ENCODE measurements at places on chromosomes 7 and 10.

- no peak for DNase-seq
Measured at GRCh38 chr10:30070001-30070685, 10.8 kb upstream of the JCAD start.

- no peak for DNase-seq
Measured at GRCh38 chr7:66313886-66314568, 108.9 kb downstream of the TPST1 start.

GRCh38 chr7:68288144-68288593 is 1291.5 kb downstream of the TYW1 start:
- DNase-seq: no peak

- no peak for DNase-seq
Measured at GRCh38 chr10:125084191-125084613, 76.2 kb downstream of the CTBP2 start.

DNA sequence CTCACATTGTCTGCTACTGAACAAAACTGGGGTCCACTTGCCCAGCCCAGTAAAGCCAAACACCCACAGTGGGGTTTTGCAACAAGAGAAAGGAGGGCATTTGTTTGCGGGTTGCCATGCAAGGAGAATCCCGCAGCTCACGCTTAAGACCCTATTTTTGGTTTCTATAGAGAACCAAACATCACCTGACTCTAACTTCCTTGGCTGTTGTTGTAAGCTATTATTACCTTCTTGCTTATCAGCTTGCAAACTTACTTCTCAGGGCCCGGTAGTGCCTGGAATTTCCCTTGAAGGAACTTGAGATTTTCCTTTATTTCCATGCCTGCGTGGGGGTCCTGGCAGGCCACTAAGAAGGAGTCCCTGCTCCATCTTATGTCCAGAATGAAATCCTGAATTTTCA is 20.7 kb downstream of the IFIT3 start:
- DNase-seq: no peak

DNA sequence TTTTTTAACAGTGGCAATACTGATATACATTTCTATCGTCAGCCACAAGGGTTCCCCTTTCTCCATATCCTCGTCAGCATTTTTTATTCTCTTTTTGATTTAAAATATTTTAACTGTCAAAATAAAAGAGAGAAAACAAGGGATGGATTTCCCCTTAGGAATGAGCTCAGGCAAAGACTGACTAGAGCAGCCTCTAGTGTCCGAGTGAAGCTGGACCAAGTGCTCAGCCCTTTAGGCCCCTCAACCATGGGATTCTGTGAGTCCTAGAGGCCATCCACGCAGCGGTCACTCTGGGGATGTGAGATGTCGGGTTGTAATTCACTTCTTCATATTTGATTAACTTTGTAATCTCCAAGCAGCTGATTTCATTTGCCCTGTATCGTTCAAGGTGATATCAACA is 137.4 kb upstream of the RNF32 start:
- no peak for DNase-seq

GRCh38 chr10:25698638-25699037 is 235.4 kb upstream of the MYO3A start:
- DNase-seq: no peak

- DNase-seq: no peak
Measured at GRCh38 chr10:123645016-123645415, 21.1 kb upstream of the GPR26 start.

DNA sequence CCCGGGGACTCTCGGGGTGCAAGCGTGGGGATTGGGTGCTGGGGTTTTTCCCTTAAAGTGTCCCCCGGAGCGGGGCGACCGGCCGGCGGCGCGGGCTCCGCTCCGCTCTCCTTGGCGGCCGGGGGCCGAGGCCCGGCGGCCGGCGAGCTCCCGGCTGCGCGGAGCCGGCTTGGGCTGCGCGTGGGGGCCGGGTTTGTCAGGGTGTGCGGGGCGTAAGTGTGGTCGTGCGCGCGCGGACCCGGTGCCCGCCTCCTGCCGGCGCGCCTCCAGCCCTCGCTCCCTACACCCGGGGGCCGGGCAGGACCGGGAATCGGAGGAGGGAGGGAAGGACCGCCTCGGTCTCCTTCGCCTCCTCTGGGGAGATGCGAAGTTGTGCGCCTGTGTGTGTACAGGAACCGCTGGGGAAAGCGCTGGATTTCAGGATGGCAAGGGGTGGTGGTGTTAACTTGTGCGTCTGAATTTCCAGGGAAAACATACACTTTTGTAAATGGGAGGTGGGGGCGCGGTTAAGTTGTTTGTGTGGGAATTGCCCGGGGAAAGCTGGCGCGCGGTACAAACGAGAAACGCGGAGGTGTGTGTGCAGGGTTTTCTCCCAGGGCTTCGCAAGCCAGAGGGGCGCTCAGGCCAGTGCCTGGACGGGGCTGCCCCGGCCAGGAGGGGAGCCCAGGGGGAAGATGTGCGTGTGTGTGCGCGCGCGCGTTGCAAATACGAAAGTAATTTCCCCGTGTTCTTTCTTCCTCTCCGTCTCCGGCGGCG is 737 bp downstream of the ZMIZ1 start:
- no peak for DNase-seq

DNA sequence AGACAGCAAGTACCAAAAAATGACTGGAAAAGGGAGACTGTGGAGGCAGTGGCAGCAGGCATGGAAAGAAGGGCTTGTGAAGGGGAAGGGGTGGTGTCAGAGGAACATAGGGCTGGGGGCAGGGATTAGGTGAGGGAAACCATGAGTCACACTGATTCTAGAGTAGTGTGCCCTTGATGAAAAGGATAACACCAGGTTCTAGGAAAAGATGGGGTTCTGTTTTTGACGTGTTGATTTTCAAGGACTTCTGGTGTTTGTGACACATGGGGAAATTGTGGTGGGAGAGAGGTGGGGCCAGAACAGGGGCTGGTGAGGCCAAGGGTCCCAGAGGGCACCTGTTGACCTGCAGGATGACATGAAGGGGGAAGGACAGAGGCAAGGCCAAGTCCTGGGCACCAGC is 57.1 kb downstream of the FIGNL1 start:
- DNase-seq: no peak

GRCh38 chr10:117222976-117223692 is 17.8 kb upstream of the SLC18A2 start:
- no peak for DNase-seq

- DNase-seq: no peak
Measured at GRCh38 chr7:87627634-87627994, 584 bp upstream of the RUNDC3B start.

DNA sequence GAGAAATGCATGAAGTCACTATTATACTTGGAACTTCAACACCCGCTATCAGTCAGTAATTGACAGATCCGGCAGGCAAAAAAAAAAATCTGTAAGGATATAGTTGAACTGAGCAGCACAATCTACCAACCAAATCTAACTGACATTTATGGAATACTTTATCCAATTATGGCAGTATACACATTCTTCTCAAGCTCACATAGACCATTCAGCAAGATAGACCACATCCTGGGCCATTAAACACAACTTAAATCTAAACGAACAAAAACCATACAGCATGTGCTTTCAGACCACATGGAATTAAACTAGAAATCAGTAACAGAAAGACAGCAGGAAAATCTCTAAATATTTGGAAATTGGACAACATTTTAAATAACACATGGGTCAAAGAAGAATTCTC is 112.7 kb downstream of the MPP7 start:
- no peak for DNase-seq

- DNase-seq: no peak
Measured at GRCh38 chr10:49617121-49618020, 3.5 kb downstream of the CHAT start.

DNA sequence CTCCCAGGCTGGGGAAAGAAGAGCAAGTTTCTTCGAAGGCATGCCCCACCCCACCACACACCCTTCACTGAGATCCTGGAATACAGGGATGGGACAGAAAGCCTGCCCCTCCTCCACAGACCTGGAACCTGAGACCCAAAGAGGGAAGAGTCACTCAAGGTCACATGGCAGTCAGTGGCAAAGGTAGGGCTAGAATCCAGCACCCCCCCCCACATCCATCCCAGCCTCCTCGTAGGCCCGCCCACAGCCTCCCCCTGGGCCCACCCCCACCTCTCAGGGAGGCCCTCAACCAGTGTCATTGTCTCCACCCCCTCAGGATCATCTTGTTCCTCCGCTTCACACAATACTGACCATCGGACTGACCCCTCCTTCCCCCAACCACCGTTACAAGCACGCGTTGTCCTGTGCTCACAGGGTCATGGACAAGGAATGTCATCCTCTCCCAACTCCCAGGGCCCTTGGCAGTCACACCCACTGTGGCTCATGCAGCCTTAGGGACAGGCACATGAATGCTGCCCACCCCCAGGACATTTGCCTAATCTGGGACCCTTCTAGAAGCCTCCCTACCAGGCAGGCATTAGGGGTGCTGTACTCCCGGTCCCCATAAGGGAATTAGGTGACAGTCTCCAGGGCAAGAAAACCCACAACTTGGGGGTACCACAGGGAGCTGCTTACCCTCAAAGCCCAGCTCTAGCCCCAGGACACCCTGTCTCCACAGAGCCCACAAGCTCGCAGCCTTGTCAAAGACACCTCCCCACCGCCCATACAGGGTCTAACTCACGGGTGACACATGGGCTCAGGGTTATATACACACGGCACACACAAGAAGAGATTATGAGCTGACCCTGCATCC is 1.4 kb downstream of the KCNH2 start:
- no peak for DNase-seq

GRCh38 chr7:47482013-47482875 is 99.7 kb downstream of the TNS3 start:
- peak; percentile 85 for DNase-seq

DNA sequence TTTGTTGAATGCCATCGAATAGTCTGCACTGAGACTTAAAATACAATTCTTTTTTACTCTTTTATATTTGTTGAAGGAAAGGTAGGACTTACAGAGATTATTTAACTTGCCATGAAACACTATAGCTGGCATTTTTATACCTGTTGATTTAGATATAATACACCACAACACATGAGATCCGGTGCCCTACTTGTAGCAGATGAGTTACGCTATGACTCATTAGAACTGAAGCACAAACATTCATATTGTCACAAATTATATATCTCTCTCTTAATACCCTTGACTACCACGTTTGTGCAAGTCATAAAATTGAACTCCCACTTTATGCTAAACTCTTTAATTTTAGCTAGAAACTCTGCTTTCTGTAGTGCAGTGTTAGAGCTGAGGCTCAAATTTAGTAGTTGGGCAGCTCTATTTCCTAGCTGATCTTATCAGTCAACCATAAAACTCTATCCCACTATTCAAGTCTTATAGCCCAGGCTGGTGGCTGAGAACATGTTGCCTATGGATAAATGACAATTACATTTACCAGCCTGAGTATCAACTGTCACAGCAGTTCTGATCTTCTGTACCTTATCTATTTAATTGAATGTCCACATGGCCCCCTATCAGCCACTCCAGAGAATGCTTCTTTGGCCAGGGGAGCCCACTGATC is 137.4 kb upstream of the SEMA3D start:
- DNase-seq: no peak

- DNase-seq: no peak
Measured at GRCh38 chr10:66349726-66350125, 576.1 kb upstream of the LRRTM3 start.

GRCh38 chr7:48025624-48026023 is 3.3 kb downstream of the SUN3 start:
- no peak for DNase-seq

- no peak for DNase-seq
Measured at GRCh38 chr7:46930366-46930765, 651.5 kb downstream of the TNS3 start.

DNA sequence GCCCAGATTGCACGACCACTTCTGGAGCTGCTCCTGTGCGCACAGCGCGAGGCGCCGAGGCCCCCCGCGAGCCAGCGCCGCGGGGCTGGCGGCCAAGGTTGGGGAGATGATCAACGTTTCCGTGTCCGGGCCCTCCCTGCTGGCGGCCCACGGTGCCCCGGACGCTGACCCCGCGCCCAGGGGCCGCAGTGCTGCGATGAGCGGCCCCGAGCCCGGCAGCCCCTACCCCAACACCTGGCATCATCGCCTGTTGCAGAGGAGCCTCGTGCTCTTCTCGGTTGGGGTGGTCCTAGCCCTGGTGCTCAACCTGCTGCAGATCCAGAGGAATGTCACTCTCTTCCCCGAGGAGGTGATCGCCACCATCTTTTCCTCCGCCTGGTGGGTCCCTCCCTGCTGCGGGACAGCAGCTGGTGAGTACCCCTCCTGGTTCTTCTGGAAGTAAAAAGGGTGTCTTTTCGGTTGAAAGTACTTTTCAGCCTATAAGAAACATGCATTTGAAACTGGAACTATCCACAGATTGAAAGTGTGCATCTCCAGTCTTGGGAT is 683 bp downstream of the INSIG1 start:
- no peak for DNase-seq

GRCh38 chr7:142913051-142913450 is 20.5 kb downstream of the TRPV5 start:
- no peak for DNase-seq

- peak; percentile 61 for DNase-seq
Measured at GRCh38 chr7:52311886-52312285, 723.5 kb upstream of the POM121L12 start.

- no peak for DNase-seq
Measured at GRCh38 chr10:97719602-97720001, 6.1 kb downstream of the MARVELD1 start.

- DNase-seq: peak; percentile 23
Measured at GRCh38 chr7:157136372-157136771, 2.4 kb upstream of the UBE3C start.

- no peak for DNase-seq
Measured at GRCh38 chr10:50510517-50511473, 113.0 kb downstream of the SGMS1 start.

DNA sequence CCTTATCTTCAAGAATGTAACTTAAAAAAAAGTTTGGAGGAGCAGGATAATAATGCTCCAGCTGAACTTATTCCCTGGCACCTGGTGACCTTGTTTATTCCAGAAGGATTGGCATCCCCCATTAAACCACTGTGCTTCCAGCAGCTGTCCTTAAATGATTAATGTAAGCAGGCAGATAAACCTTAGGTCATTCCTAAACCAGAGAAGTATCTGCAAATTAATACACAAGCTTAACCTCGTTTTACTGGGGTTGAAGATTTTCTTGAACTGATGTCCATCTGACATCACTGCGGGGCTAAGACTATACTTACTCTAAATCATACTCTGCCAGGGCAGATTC is 116.1 kb upstream of the PALS2 start:
- no peak for DNase-seq

DNA sequence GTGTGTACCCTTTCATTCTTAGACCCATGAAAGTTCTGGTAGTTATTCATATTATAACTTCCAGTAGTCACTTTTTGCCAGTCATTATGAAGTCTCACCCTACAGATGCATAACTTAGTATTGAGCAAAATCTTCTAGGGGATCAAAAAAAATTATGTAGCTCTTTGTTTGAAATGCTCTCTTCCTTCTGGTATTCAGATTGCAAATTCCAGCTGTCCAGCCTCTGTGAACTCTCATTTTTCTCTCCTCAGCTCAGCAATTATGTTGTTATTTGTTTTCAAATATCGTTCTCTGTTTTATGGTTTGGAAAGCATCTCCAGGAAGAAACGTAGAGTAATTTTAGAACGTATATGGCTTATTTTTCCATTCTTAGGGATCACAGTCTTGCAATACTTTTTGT is 442.5 kb downstream of the SEMA3D start:
- DNase-seq: no peak

All from large intestine (tissue), 12 donors.